Tibial artery (tissue), 4 donors: ENCODE measurements at places on chromosomes 13 and 19.

DNA sequence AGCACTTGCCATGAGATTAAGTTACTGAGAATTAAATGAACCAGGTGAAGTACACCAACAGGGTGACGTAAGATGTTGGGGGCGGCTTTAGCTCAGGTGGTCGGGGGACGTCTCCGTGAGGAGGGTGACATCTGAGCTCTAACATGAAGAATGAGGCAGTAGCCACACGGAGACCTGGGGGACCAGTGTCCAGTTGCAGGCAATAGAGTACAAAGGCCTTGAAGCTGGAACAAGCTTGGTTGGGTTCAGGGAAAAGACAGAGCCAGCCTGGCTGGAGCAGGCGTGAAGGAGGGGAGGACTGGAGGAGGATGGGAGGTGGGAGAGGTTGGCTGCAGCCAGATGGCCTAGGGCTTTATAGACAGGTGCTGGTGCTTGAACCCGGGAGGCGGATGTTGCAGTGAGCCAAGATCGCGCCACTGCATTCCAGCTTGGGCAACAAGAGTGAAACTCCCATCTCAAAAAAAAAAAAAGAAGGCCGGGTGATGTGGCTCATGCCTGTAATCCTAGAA, 1.6 kb downstream of the SPINT2 start:
- DNase-seq = no peak
- peak overlapping the region; percentile 81 for H3K27ac ChIP-seq

DNA sequence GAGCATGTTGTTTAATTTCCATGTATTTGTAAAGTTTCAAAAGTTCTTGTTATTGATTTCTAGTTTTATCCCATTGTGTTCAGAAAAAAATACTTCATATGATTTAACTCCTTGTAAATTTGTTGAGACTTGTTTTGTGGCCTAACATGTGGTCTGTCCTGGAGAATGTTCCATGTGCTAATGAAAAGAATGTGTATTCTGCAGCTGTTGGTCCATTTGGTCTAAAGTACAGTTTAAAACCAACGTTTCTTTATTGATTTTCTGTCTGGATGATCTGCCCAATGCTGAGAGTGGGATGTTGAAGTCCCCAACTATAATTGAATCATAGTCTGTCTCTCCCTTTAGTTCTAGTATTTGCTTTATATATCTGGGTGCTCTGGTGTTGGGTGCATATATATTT, 34.9 kb upstream of the TPP2 start:
- H3K4me1 ChIP-seq = no peaks in the 10 kb centered on the region
- no peaks in the 10 kb centered on the region for H3K36me3 ChIP-seq
- H3K27me3 ChIP-seq = peaks cover 3% of the 10 kb centered on the region
- H3K27ac ChIP-seq = no peak overlapping the region

- DNase-seq = no peak
- H3K4me1 ChIP-seq = no peaks in the 10 kb centered on the region
- no peaks in the 10 kb centered on the region for H3K36me3 ChIP-seq
- H3K4me3 ChIP-seq = no peak overlapping the region
- no peaks in the 10 kb centered on the region for H3K27me3 ChIP-seq
Measured at GRCh38 chr13:20149762-20150161, 11.1 kb downstream of the GJA3 start.

DNA sequence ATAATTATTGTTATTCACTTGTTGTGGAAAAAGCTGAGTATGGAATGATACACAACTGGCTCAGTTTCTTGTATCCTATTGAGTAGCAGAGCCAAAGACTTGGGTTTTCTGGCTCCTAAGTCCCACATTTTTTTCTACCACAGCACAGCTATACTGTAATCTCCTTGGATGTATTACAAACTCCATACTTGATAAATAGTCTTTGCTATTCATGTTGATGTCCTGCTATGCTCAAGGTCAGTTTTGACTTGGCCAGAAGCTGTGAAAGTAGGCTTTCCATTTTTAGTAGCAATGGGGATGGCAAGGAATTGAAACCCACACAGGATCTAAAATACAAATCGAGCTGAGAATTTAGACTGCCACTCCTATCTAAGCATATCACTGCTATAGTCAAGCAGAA, 79.1 kb downstream of the B3GLCT start:
- H3K36me3 ChIP-seq = peaks cover 17% of the 10 kb centered on the region
- no peaks in the 10 kb centered on the region for H3K4me1 ChIP-seq
- H3K27me3 ChIP-seq = no peaks in the 10 kb centered on the region
- no peak overlapping the region for H3K4me3 ChIP-seq

- H3K4me3 ChIP-seq = no peak overlapping the region
- H3K36me3 ChIP-seq = no peaks in the 10 kb centered on the region
- no peaks in the 10 kb centered on the region for H3K4me1 ChIP-seq
- no peak for DNase-seq
- H3K27me3 ChIP-seq = no peaks in the 10 kb centered on the region
Measured at GRCh38 chr19:45385392-45386221, 15.2 kb upstream of the ERCC2 start.

GRCh38 chr13:42569576-42570344, 4.2 kb upstream of the TNFSF11 start:
- DNase-seq = no peak
- H3K4me1 ChIP-seq = peaks cover 10% of the 10 kb centered on the region
- no peaks in the 10 kb centered on the region for H3K27me3 ChIP-seq
- H3K36me3 ChIP-seq = no peaks in the 10 kb centered on the region

DNA sequence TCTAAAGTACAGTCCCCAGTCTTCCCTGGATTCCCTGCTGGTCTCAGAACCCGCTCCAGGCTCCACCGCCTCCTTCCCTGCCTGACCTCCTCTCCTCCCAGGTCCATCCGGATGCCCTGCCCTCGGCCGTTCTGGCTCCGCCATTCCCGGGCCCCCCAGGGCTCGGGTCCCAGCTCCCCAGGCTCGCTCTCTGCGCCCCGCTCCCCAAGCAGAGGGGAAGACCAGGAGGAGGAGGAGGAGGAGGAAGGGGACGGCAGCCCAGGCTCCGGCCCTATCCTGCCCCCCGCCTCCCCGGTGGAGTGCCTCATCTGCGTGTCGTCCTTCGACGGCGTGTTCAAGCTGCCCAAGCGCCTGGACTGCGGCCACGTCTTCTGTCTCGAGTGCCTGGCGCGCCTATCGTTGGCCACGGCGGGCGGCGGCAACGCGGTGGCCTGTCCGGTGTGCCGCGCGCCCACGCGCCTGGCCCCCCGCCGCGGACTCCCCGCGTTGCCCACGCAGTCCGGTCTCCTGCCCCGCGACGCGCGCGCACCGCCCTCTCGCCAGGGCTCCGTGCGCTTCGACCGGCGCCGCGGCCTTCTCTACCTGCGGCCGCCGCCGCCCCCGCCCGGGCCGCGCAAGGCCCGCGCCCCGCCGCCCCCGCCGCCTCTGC, 647 bp downstream of the RNF225 start:
- no peaks in the 10 kb centered on the region for H3K4me1 ChIP-seq
- no peak overlapping the region for H3K27ac ChIP-seq
- no peak for DNase-seq
- H3K36me3 ChIP-seq = peaks cover 31% of the 10 kb centered on the region

DNA sequence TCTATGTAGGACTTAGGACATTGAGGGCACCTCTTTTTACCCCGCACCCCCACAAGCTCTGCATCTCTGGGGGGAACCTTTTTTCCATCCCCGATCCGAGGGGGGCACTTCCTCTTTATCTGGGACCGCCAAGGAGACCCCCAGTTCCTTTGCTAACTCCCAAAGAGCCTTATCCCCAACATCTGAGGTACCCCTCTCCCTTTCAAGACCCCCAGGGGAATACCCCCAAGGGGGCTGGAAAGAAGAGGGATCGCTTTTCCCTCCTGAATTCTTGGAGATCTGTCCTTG, 1.1 kb downstream of the TNFSF9 start:
- H3K4me1 ChIP-seq = peaks cover 5% of the 10 kb centered on the region
- H3K27ac ChIP-seq = no peak overlapping the region
- no peak for DNase-seq
- no peaks in the 10 kb centered on the region for H3K36me3 ChIP-seq

GRCh38 chr19:41189425-41190065, 3.5 kb upstream of the CYP2S1 start:
- peaks cover 6% of the 10 kb centered on the region for H3K4me1 ChIP-seq
- H3K27ac ChIP-seq = no peak overlapping the region
- H3K4me3 ChIP-seq = no peak overlapping the region
- H3K36me3 ChIP-seq = no peaks in the 10 kb centered on the region

DNA sequence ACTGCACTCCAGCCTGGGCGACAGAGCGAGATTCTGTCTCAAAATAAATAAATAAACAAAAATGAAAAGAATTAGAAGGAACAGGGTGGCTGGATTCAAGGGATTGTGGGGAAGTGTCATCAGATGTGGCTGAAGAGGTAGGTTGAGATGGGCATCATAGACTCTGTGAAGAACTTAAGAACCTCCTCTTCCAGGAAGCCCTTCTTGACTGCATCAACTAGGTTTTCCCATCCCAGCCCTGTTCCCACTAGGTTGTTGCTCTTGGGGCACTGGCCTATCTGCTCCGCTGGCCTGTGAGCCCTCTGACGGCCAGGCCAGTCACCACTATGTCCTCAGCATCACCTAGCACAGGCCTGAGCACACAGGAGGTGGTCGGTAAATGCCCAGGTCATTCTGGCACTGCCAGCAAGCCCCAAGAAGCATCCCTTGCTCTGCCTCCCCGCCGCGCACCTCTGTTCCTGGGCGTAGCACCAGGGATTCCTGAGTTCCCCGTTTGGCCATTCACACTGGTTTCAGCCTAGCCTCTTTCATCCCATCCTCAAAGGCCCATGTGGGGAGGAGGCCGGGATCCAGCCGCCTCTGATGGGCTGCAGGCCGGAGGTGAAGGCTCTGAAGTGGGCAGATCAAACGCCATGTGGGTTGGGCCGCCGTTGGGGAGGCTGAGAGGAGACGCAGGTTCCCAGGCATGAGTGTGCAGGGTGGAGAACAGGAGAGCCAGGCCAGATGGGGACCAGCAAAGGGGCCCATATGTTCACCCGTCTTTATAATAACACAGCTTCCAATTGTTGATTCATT, 27.6 kb upstream of the SLC1A5 start:
- H3K36me3 ChIP-seq = no peaks in the 10 kb centered on the region
- H3K4me1 ChIP-seq = no peaks in the 10 kb centered on the region
- H3K27ac ChIP-seq = no peak overlapping the region
- DNase-seq = no peak
- no peaks in the 10 kb centered on the region for H3K27me3 ChIP-seq

- H3K36me3 ChIP-seq = no peaks in the 10 kb centered on the region
- DNase-seq = no peak
- no peak overlapping the region for H3K27ac ChIP-seq
- no peaks in the 10 kb centered on the region for H3K27me3 ChIP-seq
- peaks cover 3% of the 10 kb centered on the region for H3K4me1 ChIP-seq
- no peak overlapping the region for H3K4me3 ChIP-seq
Measured at GRCh38 chr13:33816912-33817311, 1.0 kb upstream of the RFC3 start.

DNA sequence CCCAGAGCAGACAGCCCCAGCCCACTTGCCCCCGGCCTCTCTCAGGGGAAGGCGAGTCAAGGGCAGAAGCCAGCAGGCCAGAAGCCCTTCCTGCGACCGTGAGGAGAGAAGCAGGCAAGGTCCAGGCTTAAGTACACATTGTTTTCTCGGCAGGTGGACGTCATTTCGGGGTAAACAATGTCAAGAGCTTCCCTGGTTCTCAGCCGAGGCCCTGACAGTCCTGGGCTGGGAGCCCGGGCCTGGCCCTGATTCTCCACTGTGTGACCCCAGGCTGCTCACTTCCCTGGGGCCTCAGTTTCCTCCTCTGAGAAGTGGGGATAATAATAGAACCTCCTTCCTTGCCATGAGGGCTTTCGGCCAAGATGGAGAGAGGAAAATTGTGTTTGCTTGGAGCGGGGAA, 19.4 kb downstream of the PLVAP start:
- DNase-seq = no peak
- H3K36me3 ChIP-seq = no peaks in the 10 kb centered on the region
- no peak overlapping the region for H3K4me3 ChIP-seq
- H3K27ac ChIP-seq = peak overlapping the region; percentile 49

GRCh38 chr19:50555450-50556281, 12.6 kb downstream of the LRRC4B start:
- H3K4me1 ChIP-seq = peaks cover 17% of the 10 kb centered on the region
- no peak overlapping the region for H3K27ac ChIP-seq
- no peaks in the 10 kb centered on the region for H3K36me3 ChIP-seq

DNA sequence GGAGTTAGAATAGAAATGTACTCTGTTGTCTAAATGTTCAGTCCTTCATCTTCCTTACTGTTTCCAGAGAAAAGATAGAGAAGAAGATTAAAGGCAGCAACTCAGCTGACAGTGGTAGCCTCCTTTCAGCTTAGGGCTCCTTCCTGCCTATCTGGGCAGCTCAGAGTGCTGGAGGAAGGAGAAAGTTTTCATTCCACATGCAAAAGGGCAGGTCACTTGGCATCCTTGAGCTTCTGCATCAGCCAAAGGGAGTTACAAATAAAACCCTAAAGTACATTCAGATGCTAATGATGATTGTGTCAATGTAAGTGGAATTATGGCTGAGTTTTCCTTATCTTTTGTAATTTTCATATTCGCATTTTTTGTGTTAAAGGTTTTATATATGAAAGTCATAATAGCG, 58.9 kb downstream of the ESD start:
- no peaks in the 10 kb centered on the region for H3K4me1 ChIP-seq
- H3K4me3 ChIP-seq = no peak overlapping the region
- H3K27me3 ChIP-seq = no peaks in the 10 kb centered on the region
- H3K27ac ChIP-seq = no peak overlapping the region

DNA sequence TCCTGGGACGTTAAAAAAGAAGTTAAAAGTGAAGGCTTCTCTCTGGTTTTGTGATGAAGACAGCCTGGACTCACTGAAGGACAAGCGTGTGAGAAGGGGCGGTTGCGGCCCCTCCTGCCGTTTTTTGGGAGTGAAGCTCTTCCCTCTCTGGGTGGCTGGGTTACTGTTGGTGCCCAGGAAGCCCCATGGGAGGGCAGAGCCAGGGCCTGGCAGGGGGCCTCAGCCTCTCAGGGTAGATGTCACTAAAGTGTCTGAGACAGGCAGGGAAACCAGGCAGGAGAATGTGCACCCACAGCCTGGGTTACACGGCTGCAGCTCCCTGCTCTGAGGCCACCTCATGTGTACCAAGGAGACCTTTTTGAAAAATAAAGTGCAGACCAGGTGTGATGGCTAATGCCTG, 1.5 kb upstream of the WDR88 start:
- H3K4me3 ChIP-seq = no peak overlapping the region
- peaks cover 13% of the 10 kb centered on the region for H3K27me3 ChIP-seq
- H3K27ac ChIP-seq = no peak overlapping the region
- peaks cover 43% of the 10 kb centered on the region for H3K36me3 ChIP-seq

DNA sequence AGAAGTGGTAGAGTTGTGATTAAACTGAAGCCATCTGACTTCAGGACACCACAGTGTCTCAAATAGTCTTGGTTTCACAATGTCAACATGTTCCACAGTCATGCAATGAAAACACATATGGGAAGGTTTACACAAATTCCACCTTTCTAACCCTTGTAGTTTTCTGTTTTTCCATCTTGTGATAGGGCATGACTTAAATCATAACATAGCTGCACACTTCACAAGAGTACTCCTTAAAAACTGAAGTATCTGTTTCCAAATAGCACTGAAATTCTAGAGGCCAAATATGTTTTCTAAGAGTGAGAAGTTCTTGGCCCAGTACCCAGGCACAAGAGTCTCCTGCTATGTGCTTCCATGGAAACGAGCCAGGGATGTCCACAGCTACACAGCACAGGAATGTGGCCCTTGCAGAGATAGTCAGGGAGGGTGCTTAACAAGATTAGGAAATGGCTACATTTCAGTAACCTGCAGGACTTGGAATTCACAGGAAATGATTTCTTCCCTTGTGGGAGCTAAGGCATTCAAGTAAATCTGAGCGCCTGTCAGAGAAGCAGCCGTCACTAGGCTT, 269.1 kb downstream of the NDFIP2 start:
- H3K4me3 ChIP-seq = no peak overlapping the region
- H3K36me3 ChIP-seq = no peaks in the 10 kb centered on the region
- no peaks in the 10 kb centered on the region for H3K27me3 ChIP-seq
- peak; percentile 78 for DNase-seq
- no peak overlapping the region for H3K27ac ChIP-seq

GRCh38 chr19:43416951-43417623, 2.4 kb downstream of the TEX101 start:
- H3K36me3 ChIP-seq = no peaks in the 10 kb centered on the region
- H3K4me1 ChIP-seq = no peaks in the 10 kb centered on the region
- no peaks in the 10 kb centered on the region for H3K27me3 ChIP-seq
